GM12878 (cell line): ENCODE measurements at places on chromosomes 4 and X.

DNA sequence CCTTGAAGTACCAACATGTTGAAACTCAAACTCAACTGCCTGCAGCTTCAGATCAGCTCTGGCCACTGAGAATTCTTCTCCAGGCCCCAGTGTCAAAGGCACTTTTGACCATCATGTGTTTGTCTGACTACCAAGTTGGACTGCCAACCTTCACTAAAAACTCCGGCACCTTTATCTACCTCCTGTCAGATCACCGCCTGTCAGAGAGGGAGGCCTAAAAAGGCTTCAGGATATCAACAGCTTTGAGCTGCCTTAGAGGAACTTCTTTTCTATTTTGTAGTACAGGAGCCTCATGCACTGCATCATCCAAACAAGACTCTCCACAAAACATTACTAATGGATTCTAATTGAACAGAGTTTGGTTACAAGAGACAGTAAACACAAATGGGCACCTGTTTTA is 2.8 kb downstream of the ACSL1 start:
- no peak for DNase-seq

DNA sequence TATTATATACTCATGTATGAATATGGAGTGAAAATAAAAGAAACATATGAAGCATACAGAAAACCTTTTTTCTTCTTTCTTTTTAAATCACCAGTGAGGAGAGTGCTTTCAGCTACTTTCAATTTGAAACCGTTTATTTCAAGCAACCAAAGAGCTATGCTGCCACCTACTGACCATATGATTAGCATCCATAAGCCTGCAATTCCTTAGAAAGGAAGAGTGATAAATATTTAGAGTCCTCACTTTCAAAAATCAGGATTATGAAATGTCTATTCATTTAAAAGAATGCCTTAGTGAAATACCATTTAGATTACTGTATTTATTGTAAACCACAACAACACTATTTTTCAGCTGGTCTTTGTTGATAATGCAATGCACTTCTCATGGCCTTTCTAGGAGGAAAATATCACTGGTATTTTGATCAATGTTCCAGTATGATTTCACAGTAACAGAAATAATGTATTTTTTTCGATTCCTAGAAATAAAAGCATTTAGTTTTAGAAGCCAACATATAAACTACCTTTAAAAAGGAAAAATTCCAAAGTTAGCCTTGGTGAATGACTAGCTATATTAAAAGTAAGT is 667.6 kb downstream of the PCDH18 start:
- DNase-seq, result peak; percentile 24

DNA sequence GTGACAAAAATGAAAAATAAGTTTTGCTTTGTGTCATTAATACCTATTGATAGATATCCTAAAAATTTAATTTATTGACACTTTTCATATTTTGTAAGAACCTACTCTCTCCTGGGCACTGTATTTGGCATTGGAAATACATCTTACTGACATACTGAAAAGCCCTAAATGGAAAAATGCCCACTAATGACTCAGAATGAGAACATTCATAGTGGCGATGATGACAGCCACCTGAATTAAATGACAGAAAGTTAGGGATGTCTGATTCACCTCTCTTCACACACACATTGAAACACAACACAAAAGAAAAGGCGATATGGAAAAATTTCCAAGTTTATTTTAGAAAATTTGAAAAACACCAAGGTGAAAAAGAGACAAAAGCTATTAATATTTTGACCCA is 992.3 kb downstream of the STPG2 start:
- DNase-seq, result no peak

DNA sequence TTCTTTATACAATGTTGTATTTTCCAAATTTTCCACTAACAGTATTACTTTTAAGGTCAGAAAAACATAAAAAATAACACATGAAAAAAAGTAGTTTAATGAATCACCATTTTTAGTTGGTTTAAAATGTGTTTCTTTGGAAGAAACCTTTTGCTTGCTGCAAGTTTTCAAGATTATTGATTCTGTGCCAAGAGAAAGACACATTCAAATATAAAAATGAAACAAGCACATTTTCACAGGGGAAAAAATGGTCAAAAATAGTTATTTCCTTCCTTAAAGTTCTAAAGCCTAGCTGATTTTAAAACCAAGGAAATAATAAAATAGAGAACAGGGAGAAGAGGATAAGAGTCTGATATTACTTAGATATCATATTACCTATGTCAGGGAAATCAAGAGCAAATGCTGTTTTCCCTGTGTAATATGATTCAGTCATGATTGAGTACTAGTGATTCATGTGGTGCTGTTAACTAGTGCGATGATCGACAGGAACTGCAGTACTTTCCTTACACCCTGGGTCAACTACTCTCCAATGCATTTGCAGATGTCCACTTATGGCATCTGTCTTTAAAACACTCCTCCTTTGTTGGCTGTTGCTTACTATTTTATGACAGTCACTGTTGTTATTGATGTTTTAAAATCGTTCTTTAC is 103.8 kb downstream of the CAMK2D start:
- DNase-seq, result no peak

GRCh38 chr4:37978248-37978924 is 18.2 kb downstream of the PTTG2 start:
- DNase-seq, result no peak

GRCh38 chr4:85475631-85476233 is 782 bp downstream of the ARHGAP24 start:
- no peak for DNase-seq

GRCh38 chr4:79652232-79652631 is 244.2 kb upstream of the GK2 start:
- no peak for DNase-seq

GRCh38 chr4:61380865-61381264 is 180.7 kb downstream of the ADGRL3 start:
- DNase-seq, result no peak

GRCh38 chr4:26992657-26993361 is 132.2 kb downstream of the STIM2 start:
- peak; percentile 72 for DNase-seq

DNA sequence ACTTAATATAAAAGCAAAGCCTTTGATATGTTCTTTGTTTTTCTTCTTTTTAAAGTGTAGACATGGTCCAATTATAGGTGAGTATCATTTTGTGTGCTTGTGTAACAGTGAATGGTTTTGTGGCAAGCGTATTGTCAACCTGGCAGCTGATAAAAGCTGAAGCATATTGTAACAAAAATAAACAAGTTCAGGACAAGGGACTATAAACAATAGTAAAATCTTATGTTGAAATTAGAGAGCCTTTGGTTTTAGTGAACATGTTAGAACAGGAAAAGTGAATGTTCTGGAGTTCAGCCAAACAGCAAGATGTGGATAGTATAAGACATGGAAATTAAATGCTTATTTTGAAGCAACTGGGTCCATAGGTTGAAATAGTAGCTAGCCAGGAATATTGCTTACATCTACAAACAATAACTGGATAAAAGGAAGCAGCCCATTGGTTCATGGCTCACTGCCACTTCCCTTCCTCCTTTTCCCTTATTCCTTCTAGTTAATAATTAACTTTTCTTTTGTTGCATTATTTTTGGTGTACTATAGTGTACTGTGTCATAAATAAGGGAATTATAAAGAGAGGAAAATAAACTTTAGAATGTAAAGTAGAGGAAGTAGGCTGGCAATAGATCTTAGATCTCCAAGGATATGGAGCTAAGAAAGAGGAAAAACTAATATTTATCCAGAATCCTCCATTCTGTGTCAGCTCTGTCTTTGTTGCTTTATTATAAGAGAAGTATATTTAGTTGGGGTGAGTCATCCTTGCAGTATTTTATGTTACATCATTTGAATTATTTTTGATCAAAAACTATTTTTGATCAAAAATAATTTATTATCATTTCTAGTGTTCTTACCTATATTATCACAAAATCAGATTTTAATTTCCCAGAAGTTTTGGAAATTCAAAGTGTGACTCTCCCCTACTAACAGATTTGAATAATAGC is 65.6 kb downstream of the MRPL1 start:
- DNase-seq, result no peak

DNA sequence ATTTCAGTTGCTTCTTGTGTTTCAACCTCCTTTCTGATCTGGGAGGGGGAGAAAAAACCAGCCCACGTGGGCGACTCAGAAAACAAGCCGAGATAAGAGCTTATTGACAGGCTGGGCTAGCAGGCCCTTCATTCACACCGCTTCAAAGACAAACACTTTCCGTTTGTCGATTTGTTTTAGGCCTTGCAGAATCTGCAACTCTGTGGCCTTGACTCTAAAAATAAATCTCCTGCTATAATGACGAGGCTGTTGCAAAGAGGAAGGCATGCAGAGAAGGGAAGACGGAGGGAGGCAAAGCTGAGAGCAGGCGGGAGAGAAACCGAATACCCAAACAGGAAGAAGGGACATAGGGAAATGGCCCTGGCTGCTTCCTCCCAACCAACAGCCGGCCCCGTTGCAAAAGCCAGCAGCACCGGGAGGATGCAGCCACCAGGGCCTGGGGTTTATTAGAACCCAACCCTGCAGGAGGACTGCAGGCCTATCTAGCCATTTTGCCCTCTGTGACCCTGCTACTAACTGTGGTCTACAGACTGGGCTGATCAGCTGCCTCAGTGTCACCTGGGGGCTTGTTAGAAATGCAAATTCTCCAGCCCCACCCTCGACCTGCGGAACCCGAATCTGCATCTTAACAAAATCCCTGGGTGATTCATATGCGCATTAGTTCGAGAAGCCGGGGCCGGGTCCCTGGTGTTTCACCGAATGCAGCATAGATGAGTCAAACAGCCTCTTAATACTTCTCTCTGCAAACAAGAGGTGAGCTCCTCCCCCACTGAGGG is 325.5 kb downstream of the BCOR start:
- no peak for DNase-seq

DNA sequence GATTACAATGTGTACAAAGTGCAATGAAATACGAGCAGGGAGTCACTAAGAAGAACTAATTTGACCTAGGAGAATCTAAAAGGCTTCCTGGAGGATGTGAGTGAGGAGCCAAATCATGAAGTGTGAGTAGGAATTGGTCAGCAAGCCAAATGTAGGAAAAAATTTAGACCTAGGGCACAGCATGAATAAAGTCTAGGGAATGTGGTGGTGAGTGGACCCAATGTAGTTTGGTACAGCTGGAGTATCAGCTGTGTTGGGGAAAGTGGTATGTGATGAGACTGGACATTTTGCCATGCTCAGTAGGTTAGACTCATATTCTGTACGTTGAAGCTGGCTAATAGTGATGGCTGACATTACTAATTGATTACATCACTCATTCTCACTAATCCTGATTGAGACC is 191.0 kb downstream of the AFF2 start:
- DNase-seq, result no peak
